ENCODE measurements at places on chromosomes 7 and 10. TPM values are rescaled to one million over a fixed set of nuclear protein-coding genes. Genes with fewer than 3 reads are reported as not detected.

DNA sequence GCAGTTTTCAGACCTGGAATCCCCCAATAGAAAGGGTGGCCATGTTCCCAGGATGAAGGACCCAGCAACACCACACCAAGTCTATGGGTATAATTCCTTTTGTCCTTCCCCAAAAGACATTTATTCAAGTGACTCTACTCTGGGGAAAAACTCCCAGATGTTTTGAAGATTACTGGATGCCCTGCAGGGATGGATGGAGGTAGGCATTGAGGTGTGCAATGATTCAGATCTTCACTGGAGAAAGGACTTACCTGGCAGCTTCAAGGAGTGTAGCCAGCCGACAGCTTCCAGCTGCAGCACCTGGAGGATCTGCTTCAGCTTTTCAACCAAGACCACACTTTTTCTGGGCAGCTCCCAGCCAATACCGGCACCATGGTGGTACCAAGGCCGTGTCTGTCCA lies 172.0 kb downstream of the BAMBI start:
- no peaks in the 10 kb centered on the region for H3K36me3 ChIP-seq
- no peak overlapping the region for H3K27ac ChIP-seq
- peaks cover 9% of the 10 kb centered on the region for H3K27me3 ChIP-seq
- no peak overlapping the region for H3K4me3 ChIP-seq

DNA sequence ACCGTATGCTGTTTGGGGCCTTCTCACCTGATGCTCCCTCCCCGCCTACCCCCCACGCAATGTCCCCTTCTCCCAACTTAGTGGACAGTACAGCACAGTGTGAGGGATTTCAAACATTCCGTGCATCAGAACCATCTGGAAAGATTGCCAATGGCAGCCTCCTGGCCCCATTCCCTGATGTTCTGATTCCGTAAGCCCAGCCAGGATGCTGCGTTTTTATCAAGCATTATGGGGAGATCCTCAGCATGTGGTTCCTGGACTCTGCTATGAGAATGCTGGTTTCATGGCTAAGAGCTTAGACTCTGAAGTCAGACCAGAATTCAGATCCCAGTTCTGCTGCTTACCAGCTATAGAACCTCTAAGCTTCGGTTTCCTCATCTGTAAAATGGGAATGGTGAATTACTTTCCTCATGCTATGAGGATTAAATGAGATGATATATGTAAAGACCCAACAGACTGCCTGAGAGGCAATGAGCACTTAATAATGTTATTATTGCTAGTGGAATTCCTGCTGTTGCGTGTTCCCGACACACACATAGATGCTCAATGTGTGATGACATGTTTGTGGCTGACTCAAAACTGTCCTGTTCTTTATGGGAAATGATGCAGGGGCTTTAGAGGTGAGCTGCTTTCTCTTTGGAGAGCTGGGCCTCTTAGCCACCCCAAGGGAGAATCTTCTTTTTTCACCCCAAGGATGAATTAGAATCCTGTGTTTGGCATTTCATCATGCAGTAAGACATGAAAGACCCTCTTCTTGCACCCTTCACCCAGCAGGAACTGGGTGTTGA lies 60.8 kb upstream of the SMNDC1 start:
- H3K27me3 ChIP-seq: no peaks in the 10 kb centered on the region
- no peaks in the 10 kb centered on the region for H3K4me1 ChIP-seq
- no peaks in the 10 kb centered on the region for H3K36me3 ChIP-seq
- H3K4me3 ChIP-seq: no peak overlapping the region
- no peak for DNase-seq
- no peak overlapping the region for H3K27ac ChIP-seq

CDHR3 gene
- total RNA-seq: 24.4 TPM

SEMA3A gene
- total RNA-seq: 5.6 TPM

DNA sequence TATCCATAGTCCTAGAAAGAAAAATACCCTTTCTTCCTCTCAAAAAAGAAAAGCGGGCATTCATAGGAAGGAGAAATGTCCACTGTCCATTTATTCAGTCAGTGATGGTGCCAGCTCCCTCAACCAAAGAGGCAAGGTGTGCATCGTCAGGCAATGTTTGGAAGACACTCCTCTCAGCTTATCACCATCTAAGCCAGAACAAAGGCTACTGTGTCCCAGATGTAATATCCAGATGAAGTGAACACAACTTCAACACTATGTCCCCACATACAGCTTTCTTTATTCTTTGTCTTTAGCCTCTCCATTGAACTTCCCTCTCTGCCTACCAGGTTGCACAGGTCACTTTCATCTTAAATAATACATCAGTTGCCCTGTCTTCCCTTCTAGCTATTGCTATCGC lies 131.4 kb upstream of the RNF32 start:
- no peak overlapping the region for H3K27ac ChIP-seq
- DNase-seq: no peak
- no peaks in the 10 kb centered on the region for H3K36me3 ChIP-seq
- H3K27me3 ChIP-seq: no peaks in the 10 kb centered on the region
- no peak overlapping the region for H3K4me3 ChIP-seq
- H3K4me1 ChIP-seq: no peaks in the 10 kb centered on the region

GRCh38 chr7:30705008-30705407 lies 22.8 kb upstream of the CRHR2 start:
- no peaks in the 10 kb centered on the region for H3K4me1 ChIP-seq
- DNase-seq: no peak
- H3K4me3 ChIP-seq: no peak overlapping the region
- no peaks in the 10 kb centered on the region for H3K36me3 ChIP-seq

DNA sequence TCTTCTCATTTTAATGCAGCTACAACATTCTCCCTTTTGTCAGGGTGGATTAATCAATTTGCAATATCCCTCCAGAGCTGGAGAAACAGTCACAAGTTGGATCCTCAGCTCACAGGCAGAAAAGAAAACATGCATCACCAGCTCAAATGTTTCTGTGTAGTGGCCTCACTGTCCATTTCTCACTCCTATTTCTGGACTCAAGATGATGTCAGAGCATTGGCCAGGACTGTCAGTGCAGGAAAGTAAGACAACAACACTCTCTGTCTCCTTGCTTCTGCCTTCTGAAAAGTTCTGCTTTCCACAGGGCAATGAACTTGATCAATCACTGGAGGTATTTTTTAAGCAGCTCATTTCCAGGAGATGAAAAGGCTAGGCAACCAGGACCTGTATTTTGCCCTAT lies 8.2 kb upstream of the SVIL start:
- no peak for DNase-seq
- H3K36me3 ChIP-seq: no peaks in the 10 kb centered on the region
- H3K27me3 ChIP-seq: no peaks in the 10 kb centered on the region
- H3K27ac ChIP-seq: peak overlapping the region; percentile 83
- no peak overlapping the region for H3K4me3 ChIP-seq

- H3K4me1 ChIP-seq: no peaks in the 10 kb centered on the region
- DNase-seq: no peak
- H3K4me3 ChIP-seq: no peak overlapping the region
- no peak overlapping the region for H3K27ac ChIP-seq
- H3K36me3 ChIP-seq: no peaks in the 10 kb centered on the region
Measured at GRCh38 chr10:43712821-43713584, 64.3 kb upstream of the ZNF32 start.

DNA sequence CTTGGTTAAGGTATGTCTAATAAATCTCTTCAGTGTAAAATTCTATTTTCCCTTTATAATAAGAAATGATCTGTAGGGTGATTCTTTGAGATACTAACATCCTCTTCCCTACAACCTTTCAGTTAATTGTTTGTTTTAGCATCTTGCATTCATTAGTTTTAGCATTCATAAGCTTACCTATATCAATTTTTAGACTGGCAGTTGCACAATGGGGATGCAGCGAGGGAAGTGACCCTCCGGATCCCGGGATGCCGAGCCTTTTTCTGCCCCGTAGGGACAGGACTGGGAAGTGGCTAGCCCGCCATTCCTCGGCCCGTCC lies 508 bp upstream of the KIF20B start:
- H3K27ac ChIP-seq: peak overlapping the region; percentile 82
- no peaks in the 10 kb centered on the region for H3K27me3 ChIP-seq
- H3K36me3 ChIP-seq: no peaks in the 10 kb centered on the region
- peaks cover 5% of the 10 kb centered on the region for H3K4me1 ChIP-seq
- H3K4me3 ChIP-seq: peak overlapping the region; percentile 50

- H3K27ac ChIP-seq: no peak overlapping the region
- no peak overlapping the region for H3K4me3 ChIP-seq
- H3K36me3 ChIP-seq: no peaks in the 10 kb centered on the region
- DNase-seq: peak; percentile 27
Measured at GRCh38 chr7:28296571-28297483, 115.5 kb upstream of the CREB5 start.

Data from transverse colon (tissue), 4 donors.